ENCODE measurements at places on chromosomes 13 and 19.

DNA sequence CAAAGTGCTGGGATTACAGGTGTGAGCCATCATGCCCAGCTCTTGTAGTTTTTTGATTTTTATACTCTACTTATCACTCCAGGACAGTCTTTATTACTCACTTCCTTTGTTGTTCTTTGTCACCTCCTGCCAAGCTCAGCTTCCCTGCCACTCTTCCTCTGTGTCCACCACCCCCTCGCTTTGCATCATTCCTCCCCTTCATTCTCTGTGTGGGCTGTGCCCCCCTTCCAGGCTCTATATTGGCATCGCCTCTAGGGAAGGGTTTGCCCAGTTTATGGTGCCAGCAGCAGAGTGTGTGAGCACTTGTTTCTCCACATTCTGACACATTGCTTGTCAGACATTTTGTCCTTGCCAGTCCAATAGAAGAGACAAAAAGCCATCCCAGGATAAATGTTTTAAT lies 15.1 kb downstream of the ZNF302 start:
- no peak for DNase-seq

DNA sequence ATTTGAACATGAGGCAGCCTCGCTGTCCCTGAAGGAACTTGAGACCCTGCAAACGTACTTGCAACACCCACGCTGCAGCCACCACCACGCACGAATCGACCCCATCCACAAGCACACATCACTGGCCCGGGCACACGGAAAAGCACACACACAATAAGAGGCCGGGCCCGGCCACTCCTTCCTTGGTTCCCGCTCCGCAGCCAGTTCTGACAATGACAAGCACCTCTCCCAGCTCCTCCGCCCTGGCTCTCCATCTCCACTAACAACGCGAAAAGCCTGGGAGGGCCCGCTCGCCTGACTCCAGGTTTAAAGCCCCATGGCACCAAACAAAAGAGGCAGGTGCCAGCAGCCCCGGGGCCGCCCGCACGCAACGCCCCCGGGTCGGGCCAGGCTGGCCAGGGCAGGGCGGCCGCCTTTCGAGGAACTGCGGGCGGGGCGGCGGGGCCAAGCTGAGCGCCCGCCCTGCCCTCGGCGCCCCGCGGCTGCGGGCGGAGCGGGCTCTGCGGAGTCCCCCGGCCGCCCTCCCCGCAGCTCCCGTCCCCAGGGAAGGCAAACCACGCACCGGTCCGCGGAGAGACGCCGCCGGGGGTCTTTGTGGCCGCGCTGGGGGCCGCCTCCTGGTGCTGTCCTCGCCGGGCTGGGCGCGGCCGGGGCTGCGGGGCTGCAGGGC lies 495 bp downstream of the DCLK1 start:
- DNase-seq, result peak; percentile 59

DNA sequence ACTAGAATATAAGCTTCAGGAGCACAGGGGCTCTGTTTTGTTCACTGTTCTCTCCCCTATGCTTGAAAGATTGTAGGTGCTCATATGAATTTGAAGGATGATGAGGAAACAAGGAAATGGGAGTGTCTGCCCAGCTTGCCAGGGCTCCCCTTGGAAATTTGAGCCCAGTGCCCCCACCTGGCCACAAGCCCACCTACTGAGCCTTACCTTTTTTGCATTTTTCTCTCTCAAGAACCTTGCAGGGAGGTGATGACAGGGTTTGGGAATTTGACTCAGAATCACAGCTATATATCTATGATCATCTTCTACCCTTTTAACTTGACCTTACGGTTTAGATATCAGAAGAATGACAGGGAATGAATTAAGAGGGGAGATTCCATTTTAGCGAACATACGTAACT lies 33.8 kb downstream of the SERP2 start:
- no peak for DNase-seq

- no peak for DNase-seq
Measured at GRCh38 chr13:36115306-36115705, 15.9 kb downstream of the DCLK1 start.

DNA sequence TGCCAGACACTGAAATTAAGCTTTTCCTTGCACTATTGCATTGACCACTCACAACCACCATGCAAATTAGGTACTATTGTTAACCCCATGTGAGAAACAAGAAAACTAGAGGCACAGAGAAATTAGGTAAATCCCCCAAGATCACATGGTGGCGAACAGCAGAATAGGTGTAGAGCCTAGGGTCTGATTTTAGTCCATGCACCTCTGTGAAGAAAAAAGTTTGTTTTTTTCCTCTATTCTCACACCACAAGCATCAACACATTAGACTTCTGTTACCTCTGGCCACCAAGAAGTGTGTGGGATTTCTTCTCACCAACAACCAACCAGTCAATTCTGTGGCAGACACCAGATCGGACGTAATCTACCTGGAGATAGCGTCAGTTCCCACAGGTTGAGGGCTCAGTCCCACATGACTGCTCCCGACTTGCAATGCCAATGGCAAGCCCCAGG lies 391.9 kb downstream of the COG6 start:
- no peak for DNase-seq

- no peak for DNase-seq
Measured at GRCh38 chr13:27562457-27562856, 57.9 kb downstream of the LNX2 start.

- DNase-seq, result no peak
Measured at GRCh38 chr13:90302107-90302506, 1045.4 kb upstream of the MIR17HG start.

DNA sequence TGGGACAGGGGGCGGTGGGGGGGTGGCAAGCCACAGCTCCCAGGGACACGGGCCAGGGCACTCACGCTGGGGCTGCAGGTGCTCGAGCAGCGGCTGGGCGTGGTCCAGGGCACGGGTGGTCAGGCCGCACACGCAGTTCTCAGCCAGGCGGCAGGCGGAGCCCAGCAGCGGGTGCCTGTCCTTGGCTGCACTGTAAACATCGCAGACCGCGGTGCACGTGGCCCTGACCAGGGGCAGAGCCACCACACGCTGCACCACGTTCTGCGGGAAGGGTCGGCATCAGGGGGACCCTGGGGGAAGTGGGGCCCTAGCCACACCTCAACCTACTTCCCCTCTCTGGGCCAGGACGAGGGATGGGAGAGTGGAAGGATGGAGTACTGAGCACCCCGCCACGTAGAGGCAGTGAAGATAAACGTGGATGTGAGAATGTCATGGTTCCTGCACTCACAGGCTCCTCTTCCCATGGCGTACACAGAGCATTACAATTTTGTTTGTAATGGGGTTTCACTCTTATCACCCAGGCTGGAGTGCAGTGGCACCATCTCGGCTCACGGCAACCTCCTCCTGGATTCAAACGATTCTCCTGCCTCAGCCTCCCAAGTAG lies 3.4 kb downstream of the PLIN5 start:
- DNase-seq, result no peak

DNA sequence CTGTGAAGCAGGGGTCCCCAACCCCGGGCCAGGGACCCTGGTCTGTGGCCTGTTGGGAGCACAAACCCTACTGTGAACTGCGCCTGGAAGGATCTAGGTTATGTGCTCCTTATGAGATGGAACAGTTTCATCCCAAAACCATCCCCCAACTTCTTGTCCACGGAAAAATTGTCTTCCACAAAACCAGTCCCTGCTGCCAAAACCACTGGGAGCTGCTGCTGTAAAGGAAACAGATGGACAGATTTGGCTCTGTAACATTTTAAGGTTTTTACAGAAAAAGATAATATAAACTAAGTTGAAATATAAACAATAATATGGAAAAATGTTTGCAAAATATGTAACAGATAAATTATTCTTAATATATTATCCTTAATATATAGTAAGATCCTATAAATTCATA lies 73.7 kb downstream of the COG6 start:
- DNase-seq, result no peak

GRCh38 chr19:35623327-35624010 lies 5.4 kb upstream of the RBM42 start:
- DNase-seq, result no peak

Data from islet precursor cell (in vitro differentiated cells).